Left ventricle myocardium inferior (tissue), 1 donor: ENCODE measurements at places on chromosomes 7 and 10. TPM values are rescaled to one million over a fixed set of nuclear protein-coding genes. Genes with fewer than 3 reads are reported as not detected.
A peak's percentile ranks its signal among the peaks of the same experiment; 100 is the strongest.

CHCHD3 gene
- total RNA-seq: 209 TPM

PTF1A gene
- not detected for total RNA-seq

SORBS1 gene
- 896 TPM for total RNA-seq

MLXIPL gene
- 0.41 TPM for total RNA-seq

PRKCQ gene
- 0.16 TPM for total RNA-seq

TFPI2 gene
- total RNA-seq: 1.5 TPM

ATOH7 gene
- not detected for total RNA-seq

CABCOCO1 gene
- not detected for total RNA-seq

DNA sequence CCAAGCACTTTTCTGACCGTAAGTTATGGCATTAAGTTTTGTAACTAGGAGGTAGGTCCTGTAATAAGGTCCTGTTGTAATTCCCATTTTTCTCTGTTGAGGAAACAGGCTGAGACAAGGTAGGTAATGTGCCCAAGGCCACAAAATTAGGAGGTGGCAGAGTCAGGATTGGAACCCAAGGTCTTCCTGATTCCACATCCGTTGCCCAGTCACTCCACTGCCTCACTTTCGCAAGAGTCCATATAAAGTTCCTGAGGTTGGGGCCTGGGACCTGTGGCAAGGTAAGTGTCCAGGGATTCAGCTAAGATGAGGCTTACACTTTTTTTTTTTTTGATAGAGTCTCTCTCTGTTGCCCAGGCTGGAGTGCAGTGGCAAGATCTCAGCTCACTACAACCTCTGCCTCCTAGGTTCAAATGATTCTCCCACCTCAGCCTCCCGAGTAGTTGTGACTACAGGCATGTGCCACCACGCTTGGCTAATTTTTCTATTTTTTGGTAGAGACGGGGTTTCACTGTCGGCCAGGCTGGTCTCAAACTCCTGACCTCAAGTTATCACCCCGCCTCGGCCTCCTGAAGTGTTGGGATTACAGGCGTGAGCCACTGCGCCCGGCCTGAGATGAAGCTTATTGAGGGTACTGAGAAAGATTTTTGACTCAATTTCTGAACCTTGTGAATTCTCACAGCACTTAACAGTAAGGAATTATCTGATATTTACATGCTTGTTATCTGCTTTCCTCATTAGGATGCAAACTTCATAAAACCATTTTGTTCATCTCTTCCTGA is 20.3 kb upstream of the GNA12 start:
- no peak for DNase-seq

GRCh38 chr10:99966306-99966705 is 43.4 kb downstream of the DNMBP start:
- no peak for DNase-seq

GRCh38 chr10:101330631-101331225 is 23.2 kb upstream of the BTRC start:
- DNase-seq: no peak

GRCh38 chr7:132029369-132030085 is 473.1 kb upstream of the PODXL start:
- DNase-seq: no peak

DNA sequence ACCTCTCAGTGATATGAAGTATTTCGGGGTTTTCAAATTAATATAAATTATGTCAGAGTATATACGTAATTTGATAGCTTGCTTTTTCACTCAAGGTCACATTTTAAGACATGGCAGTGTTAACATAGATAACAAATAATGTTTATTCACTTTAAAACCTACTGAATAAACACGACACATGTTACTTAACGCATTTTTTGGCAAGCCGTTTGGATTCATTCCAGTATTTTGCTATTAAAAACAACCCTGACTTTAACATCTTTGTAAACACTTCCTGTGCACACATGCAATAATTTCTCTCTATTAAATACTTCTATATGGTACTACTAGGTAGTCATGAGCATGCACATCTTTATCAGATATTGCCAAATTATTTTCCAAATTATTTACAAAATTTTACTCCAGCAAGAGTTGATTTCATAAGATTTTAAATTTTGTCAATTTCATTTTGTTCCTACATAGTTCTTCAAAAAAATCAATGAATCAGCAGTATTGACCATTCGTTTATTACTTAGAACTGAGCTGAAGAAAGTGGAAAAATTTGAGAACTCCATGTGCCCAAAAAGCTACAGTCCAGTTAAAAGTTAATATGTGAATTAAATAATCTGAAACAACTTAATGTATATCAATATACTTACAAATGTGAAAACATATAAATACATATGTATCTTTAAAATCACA is 26.8 kb upstream of the THSD7A start:
- no peak for DNase-seq

DNA sequence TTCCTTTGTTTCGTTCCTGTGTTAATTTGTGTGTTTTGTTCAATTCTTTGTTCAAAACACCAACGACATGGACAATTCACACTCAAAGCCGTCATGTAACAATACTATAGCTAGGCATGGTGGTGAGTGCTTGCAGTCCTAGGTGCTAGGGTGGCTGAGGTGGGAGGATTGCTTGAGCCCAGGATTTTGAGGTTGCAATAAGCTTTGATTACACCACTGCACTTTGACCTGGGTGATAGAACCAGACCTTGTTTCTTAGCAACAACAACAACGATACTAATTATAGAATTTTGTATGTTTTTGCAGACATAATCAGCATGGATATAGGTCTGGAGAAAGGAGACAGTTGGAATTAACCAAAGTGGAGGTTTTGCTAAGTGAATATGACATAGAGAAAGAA is 936.2 kb downstream of the PCDH15 start:
- DNase-seq: no peak

DNA sequence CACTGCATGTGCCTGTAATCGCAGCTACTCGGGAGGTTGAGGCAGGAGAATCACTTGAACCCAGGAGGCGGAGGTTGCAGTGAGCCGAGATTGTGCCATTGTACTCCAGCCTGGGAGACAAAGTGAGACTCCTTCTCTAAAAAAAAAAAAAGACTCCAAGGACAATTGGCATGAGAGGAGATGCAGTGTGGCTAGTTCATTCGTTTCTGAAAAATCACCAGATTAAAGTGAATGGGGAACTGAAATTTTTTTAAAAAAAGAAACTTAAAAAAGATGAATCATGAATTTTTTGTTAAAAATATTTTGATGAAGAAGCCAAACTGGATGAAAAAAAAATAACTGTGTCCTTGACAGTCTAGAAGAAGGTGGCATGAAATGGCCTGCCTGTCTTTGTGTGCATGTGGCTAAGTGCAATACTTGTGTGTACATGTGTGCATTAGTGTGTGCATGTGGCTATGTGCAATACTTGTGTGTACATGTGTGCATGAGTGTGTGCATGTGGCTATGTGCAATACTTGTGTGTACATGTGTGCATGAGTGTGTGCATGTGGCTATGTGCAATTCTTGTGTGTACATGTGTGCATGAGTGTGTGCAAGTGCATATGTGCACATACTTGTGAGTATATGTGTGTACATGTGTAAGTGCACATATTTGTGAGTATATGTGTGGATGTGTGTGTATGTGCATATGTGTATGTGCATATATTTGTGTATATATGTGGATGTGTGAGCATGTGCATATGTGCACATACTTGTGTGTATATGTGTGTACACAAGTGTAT is 391.7 kb upstream of the KLF6 start:
- DNase-seq: no peak

- DNase-seq: no peak
These were observed 532.5 kb downstream of the GRM8 start for GRCh38 chr7:126720232-126720631.

DNA sequence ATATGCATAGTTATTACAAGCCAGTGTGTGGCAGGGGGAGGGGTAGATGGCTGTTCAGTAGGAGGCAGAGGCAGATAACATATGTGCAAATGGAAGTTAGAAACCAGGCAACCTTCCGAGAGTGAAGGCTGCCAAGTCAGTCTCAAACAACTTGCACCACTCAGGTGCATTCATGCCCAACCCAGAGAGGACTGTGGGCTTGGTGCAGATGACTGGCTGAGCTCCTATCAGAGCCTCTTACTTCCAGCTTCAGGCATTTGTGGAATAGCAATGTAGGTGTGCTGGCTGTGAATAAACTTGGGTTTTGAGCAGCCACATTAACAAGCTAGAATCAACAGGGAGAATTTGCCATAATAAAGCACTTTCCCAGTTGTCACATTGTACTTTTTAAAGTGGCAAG is 789.8 kb downstream of the PHTF2 start:
- DNase-seq: no peak

- DNase-seq: no peak
These were observed 215.2 kb downstream of the FANK1 start for GRCh38 chr10:126111516-126111915.

GRCh38 chr10:132464256-132465192 is 67.5 kb downstream of the PWWP2B start:
- peak; percentile 90 for DNase-seq

DNA sequence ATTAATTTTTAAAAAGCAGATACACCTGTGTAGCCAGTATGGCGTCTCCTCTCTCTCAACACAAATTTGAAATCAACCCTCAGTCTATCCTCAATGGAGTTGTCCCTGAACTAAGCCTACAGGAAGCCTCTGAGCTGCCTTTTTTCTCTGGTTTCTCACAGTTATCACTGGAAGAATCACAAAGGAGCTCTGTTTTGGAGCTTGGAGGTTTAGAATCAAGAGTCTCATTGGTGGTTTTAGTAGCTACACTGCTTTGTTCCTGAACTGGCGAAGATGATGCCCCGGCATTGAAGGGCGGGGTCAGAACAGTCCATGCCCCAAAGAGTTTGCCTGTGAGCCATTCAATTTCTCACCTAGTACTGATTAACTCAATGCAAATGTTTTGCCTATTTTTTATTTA is 16.1 kb upstream of the BTRC start:
- DNase-seq: no peak

- no peak for DNase-seq
These were observed 54.1 kb upstream of the NPTX2 start for GRCh38 chr7:98562871-98563495.

DNA sequence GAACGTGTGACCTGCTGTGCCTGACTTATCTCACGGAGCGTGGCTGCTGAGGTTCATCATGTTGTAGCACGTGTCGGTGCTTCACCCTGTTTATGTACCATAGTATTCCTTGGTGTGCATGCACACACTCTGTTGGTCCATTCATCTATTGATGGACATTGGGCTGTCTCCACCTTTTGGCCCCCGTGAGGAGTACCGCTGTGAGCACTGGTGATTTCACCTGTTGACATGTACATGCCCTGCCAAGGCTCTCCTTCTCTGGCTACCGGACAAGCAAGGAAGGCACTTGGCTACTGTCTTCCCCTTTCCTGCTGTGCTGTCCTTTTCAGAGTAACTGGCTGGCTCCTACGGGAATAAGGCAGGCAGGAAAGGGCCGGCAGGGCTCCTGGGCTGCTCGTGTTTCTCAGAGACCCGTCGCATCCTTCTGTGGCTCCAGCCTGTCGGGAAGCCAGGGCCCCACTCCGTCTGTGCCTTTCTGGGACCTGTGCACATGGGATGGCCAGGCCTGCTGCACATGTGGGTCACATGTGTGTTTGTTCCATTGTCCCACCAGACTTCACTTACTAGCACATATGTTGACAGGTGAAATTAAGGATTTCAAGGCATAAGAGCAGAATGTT is 17.8 kb upstream of the TBRG4 start:
- DNase-seq: no peak

DNA sequence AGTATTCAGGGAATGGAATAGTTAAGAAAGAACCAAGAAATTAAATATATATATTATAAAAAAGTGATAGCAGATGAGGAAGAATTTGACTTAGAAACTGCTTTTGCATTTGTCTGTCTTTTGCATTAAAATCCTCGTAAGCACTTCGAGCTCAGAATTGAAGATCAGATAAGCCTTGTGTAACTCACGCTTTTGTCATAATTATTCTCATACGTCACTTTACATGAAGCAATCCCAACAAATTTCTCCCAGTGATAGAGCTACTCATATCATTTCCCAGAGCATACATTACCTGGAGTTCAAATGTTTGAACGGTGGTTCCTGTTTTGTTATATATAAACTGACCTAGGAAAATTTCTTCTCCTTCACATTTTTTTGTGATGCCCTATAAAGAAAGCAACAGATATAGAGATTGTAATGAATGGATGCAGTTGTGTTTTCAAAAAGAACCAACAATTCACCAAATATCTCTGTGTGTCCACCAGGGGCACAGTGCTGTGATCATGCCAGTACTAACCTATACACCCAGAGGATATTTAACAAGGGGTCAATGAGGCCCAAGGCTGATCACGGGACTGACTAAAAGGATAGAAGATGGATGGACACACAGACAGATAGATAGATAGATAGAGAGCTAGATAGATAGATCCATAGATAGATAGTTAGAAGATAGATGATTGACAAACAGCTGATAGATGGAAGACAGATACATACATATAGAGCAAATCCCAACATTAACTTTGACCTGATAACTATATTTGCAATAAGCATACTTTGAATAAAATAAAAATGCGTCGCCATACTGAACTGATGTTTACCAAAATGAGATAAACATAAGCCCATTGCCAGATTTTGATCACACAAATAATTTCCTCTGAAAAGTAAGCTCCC is 9.3 kb upstream of the HUS1 start:
- no peak for DNase-seq

- no peak for DNase-seq
These were observed 164.8 kb downstream of the DNAJB6 start for GRCh38 chr7:157501581-157501980.

GRCh38 chr7:130831817-130832481 is 97.9 kb upstream of the KLF14 start:
- DNase-seq: no peak

- DNase-seq: no peak
These were observed 75.7 kb upstream of the FAM133B start for GRCh38 chr7:92665926-92666325.
